Ovary (tissue), 10 donors: ENCODE measurements at places on chromosomes 5 and 9.

GRCh38 chr5:78765116-78765515 lies 116.5 kb upstream of the LHFPL2 start:
- no peak for DNase-seq

DNA sequence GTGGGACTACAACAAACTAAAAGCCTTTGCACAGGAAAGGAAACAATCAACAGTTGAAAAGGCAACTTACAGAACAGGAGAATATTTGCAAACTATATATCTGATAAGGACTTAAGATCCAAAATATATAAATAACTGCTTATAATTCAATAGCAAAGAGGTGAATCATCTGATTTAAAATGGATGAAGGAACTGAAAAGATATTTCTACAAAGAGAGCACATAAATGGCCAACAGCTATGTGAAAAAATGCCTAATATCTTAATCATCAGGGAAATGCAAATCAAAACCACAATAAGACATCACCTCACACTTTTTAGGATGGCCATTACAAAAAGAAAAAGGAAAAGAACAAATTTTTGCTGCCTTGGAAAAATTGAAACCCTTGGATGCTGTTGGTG lies 100.4 kb downstream of the LURAP1L start:
- no peak for DNase-seq

DNA sequence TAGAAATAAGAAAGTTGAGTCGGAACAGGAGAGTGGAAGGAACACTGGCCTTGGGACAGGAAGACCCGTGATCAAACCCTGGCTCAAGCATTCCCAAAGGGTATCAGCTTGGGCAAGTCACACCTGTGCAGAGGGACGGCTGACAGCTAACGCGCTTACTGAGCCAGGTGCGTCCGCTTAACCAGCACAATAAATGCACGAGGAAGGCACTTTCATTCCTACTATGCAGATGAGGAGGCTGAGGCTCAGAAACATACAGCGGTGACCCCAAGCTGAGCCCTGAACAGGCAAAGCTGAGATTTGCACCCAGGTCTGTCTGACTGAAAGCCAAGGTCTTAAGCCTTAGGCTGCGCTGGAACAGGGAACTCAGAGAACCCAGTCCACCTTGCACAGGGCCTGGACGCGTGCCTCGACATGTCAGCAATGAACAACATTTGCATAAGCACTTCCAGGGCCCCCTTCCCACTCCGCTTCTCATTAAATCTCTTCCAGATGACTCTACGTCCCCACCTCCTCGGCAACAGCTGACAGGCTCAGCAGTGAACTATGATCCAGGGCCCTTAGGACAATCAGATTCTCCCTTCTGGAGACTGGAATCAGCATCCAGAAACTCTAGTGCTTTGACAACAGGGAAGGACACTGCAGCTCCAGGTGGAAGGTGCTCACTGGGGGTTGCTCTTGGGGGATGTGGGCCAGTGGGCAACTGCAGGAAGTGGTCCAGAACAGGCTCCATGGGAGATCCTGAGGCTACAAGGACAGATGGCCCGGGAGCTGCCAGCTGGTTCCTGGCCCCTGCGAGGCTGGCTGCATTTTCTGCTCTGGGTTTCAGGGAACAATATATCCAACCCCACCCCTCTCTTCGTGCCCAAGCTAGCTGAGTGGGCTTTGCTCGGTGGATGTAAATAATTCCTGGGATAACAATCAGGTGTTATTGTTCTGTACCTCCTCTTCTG lies 35.2 kb downstream of the SH3PXD2B start:
- no peak for DNase-seq

- DNase-seq: no peak
Observed at GRCh38 chr9:110546411-110546871, 33.1 kb downstream of the SVEP1 start.

GRCh38 chr9:131523086-131523388 lies 8.0 kb downstream of the UCK1 start:
- no peak for DNase-seq

DNA sequence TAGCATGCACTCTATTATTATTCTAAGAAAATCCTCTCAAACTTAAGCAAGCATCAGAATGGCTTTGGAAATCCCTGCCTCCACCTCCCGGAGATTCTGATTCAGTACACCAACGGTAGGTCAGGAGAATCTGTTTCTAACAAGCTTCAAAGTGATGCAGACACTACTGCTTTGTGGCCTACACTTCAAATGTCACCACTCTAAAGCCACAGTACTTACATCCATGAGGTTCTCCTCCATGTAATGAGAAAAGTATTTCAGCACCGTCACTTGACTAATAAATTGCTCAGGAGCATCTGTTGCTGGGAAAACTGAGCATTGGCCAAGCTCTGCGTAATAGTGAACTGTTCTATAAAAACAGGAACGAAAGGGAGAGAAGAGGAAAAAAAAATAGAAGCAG lies 4.8 kb downstream of the PLK2 start:
- DNase-seq: no peak

GRCh38 chr5:69188811-69189161 lies 597 bp upstream of the CENPH start:
- DNase-seq: no peak

- DNase-seq: no peak
Observed at GRCh38 chr5:151620461-151620840, 29.3 kb upstream of the FAT2 start.

GRCh38 chr9:12819436-12820185 lies 44.8 kb downstream of the LURAP1L start:
- no peak for DNase-seq

DNA sequence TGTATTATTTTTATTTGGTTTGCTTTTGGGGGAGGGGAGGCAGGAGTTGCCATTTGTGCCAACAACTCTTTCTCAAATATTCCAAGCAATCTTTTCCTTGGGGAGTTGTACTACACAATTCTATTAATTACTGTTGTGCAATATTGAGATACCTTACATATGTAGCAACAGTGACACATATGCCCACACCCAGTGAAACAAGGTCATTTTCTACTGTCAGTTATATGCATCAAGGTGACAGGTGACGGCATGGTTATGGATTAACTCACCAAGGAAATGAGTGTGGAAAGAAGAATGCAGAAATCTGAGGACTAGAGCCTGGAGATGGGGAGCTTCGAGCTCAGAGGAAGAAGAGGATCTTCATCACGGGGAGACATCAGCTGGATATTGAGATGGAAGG lies 17.9 kb upstream of the MSMP start:
- no peak for DNase-seq

GRCh38 chr5:169762338-169763095 lies 125.4 kb downstream of the DOCK2 start:
- no peak for DNase-seq

- DNase-seq: no peak
Observed at GRCh38 chr9:127034691-127035090, 87.7 kb downstream of the ANGPTL2 start.

DNA sequence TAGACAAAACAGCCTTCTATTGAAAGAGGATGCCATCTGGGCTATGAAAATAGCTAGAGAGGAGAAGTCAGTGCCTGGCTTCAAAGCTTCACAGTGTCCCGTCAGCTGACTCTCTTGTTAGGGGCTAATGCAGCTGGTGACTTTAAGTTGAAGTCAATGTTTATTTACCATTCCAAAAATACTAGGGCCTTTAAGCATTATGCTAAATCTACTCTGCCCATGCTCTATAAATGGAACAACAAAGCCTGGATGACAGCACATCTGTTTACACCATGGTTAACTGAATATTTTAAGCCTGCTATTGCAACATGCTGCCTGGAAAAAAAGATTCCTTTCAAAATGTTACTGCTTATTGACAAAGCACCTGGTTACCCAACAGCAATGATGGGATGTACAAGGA lies 309.1 kb downstream of the NTRK2 start:
- DNase-seq: no peak

- DNase-seq: peak; percentile 40
Observed at GRCh38 chr9:91948101-91948596, 1.9 kb downstream of the ROR2 start.

GRCh38 chr9:100466829-100467221 lies 6.1 kb upstream of the TMEFF1 start:
- no peak for DNase-seq

GRCh38 chr5:101067429-101067828 lies 164.3 kb upstream of the ST8SIA4 start:
- DNase-seq: no peak

DNA sequence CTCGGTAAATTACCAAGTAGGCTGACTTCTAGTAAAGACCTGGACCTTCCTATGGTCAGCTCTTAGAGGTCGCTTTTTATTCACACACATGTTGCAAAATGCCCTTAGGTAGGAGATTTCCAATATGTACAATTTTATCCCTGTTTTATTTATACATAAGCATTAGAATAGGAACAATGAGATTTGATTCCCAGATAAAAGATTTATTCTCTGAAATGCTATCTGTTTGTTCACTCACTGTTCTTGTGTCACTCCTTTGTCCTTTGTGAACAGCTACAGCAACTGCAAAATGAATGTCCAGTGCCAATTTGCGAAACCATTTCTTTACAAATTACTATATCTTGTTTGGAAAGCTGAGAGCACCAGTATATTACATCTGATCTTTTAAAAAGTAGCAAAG lies 991.5 kb upstream of the TYRP1 start:
- DNase-seq: no peak

GRCh38 chr5:25418978-25419377 lies 774.2 kb upstream of the CDH10 start:
- no peak for DNase-seq

- no peak for DNase-seq
Observed at GRCh38 chr5:42787845-42788244, 23.8 kb downstream of the SELENOP start.

GRCh38 chr5:82417776-82418607 lies 139.8 kb upstream of the RPS23 start:
- no peak for DNase-seq

DNA sequence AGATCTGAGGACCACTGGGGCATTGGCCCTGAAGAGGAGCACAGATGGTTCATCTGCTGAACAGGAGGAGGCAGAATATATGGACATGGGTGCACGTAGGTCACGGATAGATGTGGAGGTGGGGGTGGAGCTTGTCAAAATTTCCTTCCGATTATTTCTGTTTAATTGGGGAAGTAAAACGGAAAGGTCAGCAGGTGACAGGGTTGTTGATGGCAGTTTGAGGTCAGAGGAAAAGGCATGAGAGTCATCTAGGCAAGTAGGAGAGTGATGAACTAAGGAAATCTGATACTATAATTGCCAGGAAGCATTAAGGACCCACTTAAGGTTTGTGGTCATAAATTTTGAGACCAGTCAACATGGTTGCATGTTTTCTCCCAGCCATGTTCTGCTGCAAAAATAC lies 8.4 kb upstream of the FAM81B start:
- no peak for DNase-seq

DNA sequence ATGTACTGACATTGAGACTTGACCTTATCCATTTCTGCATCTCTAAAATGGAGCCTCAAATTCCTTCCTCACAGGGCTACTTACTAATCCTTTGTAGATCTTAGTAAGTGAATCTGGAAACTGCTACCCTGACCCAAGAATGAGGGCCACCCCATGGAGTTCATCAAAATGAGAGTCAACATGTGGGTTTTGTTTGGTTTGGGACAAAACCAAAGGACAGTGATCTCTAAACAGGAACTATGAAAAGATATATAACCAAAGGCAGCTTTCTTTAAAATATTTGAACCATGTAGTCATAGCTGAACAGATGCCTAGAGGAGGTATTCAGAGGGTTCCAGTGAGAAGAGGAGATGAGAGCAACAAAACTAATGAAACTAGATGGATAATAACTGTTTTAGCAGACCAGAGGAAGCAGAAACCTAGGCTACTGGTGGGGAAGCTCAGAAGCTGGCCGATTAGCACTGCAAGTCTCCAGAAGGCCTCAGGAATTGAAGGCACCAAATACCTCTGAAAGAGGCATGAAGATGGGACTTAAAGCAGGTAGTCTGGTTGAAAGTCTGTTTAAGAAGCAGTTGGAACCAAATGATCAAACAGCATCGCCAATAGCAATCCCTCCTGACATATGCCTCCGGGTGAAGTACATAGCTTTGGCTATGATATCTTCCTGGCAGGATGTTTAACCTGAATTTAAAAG lies 45.8 kb downstream of the THOC3 start:
- no peak for DNase-seq

GRCh38 chr9:113786071-113786470 lies 90.0 kb upstream of the ZNF618 start:
- no peak for DNase-seq

GRCh38 chr5:113249206-113249605 lies 185.6 kb downstream of the TSSK1B start:
- DNase-seq: no peak

DNA sequence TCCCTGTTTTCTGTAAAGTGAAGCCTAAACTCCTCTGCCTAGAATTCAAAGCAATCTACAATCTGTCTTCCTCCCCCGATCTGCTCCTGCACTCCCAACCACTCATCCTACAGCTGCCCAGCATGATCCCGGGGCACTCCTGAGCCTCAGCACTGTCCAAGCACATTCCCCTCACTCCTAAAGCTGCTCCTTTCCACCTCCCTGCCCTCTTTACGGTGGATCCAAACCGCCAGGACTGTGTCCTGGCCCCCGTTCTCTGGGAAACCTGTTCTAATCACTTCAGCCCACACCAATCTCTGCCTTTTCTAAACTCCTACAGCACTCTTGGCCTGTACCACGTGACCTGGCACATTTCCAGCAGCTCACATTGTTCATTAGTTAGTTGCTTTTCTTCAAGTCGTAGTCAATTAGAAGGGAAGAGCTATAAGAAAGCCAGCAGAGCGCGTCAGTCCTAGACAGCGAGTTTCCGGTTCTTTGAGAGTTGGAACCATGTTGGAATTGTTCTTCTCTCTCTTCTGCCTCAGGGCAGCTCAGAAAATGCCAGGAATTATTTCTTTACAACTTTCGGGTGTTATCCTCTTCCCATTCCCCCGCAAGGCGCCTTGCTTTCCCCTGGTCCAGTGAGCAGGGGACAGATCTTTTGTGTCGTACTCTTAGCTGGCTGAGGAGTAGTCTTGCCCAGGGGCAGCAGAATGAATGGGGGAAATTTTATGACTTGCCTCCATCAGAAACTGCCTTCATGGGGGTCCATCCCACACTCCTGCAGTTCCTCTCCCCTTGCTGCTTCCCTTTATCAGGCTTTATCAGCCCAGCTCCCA lies 60.7 kb downstream of the NRG2 start:
- peak; percentile 67 for DNase-seq

DNA sequence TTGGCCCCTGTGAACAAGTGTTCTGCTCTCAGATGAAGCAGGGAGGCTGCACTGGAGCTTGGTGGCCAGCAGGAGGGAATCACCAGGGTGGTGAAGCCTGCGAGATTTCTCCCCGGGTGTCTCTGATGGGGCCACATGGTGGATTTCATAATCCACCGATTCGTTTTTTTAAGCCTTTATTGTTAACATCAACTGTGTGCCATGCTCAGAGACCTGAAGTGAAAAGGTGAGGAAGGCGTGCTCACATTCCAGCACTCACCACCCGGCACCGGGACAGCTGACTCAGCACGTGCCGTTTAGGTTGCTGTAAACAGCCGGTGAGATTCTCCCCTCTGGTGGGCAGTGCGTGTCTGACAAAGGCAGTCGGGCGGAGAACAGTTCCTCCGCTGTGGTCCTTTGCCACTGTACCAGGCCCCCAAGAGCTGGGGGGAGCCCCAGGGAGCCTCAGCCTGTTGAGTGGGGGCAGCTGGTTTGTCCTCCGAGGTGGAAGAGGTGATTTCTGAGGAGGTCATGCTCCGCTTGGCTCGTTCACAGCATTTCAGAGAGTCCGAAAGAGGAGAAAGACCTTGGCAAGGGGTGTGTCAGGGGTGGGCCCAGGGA lies 12.7 kb upstream of the AHRR start:
- DNase-seq: peak; percentile 34
